ENCODE measurements at places on chromosomes 7 and 10.
A peak's percentile ranks its signal among the peaks of the same experiment; 100 is the strongest.

DNA sequence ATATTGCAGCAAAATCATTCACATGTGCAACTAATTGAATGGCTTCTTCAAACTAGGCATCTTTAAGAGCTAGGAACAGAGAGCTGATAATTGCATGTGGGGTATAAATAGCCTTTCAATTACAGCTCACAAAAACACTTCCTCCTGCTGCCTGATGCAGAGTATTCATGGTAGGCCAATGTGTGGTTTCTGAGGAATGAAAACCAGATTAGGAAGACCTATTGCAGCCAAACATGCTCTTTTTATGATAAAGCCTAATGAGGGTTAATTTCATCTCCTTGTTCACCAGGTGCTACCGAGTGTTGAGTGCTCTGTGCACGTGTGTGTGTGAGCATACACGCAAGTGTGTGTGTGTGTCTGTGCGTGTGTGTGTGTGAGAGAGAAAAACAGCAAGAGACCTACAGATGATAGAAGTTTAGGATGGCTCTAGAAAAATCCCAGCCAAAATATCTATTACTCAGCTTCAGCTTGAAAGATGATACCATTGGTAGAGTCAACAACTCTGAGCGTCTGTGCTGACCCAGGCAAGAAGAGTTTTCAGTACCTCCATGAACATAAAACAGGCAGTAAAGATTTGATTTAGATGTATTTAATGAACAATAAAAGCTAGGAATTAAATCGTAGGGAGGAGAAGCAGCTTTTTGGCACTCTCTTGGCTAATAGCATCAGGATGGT lies 448.5 kb upstream of the ANKRD30A start:
- no peak for DNase-seq

GRCh38 chr10:27584302-27584701 lies 80.2 kb downstream of the RAB18 start:
- DNase-seq = no peak

GRCh38 chr7:132527467-132528410 lies 48.5 kb downstream of the PLXNA4 start:
- DNase-seq = no peak

DNA sequence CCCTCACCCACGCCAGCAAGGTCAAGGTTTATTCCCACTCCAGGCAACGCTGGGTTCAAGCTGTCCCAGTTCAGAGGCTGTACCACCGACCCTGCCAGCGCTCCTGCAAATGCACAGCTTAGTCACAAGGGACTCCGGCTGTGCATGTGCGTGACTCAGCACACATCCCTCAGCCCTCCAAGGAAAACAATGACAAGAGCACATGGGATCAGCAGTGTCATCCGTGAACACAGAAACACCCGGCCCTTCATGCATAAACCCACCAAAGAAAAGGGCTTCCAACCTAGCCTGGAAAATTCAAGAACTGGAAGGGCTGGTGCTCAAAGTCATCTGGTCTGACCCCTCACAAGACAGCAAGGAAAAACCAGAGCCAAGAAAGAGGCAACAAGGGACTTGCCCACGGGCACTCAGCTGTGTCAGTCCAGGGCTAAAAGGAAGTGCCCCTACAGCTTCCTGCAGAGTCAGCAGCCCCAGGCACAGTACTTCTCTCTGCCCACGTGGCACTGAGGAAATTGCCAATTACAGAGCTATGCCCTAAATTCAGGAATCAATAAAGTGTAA lies 106.1 kb downstream of the KCNMA1 start:
- peak; percentile 79 for DNase-seq

DNA sequence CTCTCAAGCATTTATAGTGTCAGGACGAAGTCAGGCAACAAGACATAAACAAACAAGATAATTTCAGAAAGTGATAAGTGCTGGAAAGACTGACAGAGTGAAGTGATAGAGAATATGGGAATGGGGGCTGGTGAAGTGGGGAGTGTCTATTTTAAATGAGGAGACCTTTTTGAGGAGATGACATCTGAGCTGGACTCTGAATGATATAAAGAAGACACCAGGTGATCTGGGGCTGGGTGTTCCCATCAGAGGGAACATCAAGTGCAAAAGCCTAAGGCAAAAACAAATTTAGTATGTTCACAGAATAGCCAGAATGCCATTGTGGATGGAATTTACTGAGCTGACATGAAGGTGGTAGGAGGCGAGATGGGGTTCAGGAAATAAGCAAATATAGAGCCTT lies 83.4 kb downstream of the PPP1R3A start:
- no peak for DNase-seq

DNA sequence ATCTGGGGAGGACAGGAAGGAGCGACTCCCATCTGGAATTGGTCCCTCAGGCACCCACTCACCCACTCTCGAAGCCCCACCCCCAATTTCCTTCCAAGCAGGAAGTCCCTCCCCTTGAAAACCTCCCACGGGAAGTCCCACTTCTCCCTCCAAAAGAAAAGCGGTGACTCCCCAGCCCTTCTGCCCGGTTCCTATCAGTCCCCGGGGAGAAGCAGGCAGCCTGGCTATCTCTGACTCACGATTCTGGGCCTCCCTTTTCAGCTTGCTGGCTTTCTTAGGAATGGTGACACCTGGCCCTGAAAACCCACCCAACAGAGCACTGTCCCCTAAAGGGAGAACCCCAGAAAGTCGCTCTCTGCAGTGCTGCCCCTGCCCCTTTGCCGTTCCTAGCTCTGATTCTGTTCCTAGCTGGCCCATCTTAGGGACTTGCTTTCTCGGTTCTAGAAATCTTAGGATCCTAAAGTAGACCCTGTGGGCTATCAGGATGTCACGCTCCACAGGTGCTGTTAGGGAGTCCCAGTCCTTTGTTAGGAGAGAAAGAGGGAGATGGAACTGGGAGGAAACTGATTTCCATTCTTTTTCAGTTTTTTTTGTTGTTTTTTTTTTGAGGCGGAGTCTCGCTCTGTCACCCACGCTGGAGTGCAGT lies 6.0 kb downstream of the TSC22D4 start:
- no peak for DNase-seq

DNA sequence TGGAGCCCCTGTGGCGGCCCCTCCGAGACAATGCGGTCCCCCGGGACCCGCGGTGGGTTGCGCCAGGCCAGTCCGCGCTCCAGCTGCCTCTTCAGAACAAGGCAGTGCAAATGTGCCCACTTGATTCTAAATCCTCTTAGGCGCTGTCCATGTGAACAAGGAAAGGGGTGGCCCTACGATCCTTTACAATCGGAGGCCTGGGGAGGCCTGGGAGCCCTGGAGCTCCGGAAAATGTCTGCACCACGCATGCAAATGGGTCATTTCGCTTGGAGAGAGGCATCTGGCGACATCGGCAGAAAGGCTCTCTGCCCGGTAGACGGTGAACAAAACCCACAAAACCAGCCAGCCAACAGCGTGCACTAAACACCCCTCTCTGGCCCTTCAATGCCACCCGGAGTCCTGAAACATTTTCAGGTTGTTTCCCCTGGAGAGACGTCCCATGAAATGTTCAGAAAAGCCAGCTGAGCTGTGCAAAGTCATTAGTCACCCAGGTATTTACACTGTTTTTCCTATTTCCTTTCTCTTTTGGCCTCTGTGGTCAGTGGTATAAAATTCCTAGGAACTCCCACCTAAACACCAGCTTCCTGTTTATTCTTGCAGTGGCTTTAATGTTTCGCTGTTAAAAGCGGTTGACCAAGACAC lies 102.8 kb upstream of the ZNF438 start:
- peak; percentile 82 for DNase-seq

DNA sequence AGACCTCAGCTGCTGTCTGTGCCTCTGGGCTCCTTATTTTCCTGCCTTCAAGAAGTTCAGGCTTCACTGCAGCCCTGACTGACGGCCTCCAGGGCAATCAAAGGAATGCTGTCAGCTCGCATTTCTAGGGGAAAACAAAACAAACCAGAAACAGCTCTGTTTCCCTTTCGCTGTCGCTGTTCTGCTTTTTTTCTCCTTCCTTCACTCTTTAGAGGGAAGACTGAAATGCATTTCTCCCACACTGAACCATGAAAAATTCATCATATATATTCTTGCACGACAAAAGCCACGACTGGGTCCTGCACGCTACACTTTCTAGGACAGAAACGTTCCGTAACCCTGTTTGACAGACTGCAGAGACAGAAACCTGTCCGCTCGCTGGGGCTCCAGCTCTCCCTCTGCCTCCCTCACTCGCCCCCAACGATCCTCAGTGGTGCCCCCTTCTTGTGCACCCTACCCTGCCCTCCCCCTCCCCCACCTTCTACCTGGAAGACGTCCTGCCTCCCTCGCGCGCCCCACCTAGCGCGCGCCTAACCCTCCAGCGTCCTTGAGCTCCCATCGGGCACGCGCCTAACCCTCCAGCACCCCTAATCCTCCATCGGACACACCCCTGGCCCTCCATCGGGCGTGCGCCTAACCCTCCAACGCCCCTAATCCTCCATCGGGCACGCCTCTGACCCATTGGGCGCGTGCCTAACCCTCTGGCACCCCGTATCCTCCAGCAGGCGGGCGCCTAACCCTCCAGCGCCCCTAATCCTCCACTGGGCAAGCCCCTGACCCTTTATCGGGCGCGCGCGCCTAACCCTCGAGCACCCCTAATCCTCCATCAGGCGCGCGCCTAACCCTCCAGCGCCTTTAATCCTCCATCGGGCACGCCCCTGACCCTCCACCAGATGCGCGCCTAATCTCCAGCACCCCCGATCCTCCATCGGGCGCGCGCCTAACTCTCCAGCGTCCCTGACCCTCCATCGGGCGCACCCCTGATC lies 37.1 kb downstream of the SVOPL start:
- DNase-seq = peak; percentile 69

DNA sequence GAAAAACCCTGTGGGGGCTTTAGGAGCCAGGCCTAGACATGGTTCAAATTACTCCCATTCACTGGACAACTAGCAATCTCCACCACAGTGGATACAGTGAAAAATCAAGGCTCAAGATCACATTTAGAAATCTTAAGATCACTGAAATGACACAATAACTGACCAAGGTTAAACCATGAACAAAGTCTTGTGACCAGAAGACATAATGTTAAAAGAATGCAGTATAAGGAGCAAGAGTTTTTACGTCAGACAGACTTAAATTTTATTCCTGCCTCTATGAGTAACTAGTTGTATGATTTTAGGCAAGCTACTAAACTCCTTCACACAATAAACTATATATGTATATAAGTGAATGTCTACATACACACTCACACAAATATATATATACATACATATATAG lies 68.5 kb downstream of the MICU1 start:
- DNase-seq = no peak

DNA sequence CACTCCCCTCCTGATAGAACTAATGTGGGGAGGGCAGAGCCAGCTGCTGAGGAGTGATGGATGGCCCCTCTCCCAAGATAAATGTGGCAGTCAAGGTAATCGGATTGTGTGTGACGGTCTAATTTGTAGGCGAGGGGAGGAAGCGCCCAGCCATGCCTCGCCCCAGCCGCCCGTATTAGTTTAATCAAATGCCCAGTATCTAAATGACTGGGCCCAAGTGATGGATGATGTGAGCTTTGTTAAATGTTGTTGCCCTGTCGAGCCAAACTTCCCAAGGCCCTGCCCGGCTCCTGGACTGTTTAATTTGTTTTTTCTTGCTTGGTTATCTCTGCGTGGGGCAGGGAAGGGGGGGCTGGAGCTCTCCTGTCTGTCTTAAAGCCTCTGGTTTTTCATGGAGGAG lies 88.4 kb upstream of the PPIF start:
- DNase-seq = no peak

DNA sequence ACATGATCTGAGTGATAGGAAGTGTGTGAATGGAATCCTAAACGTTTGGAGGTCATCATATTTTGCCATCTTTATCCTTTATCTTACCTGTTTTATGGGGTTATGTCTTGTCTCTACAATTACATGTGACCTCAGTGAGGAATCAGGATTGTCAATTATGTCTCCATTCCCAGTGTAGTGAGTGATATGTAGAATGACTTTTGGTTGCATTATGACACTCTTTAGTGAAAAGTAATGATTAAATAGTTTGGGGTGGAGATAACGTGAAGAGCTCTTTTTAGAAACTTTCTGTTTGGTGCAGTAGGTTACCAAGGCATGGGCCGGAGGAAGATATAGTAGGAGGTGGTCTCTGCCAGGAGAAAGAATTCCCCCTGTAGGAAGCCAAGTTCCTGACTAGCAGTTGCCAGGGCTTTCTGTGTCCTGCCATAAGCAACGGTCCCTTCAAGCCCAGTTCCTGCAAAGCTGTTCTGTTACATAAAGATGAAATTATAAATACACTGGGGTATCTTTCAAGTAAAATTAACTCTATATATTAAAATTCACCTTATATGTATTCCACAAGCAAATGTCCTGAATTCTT lies 228.2 kb downstream of the NSUN6 start:
- no peak for DNase-seq

DNA sequence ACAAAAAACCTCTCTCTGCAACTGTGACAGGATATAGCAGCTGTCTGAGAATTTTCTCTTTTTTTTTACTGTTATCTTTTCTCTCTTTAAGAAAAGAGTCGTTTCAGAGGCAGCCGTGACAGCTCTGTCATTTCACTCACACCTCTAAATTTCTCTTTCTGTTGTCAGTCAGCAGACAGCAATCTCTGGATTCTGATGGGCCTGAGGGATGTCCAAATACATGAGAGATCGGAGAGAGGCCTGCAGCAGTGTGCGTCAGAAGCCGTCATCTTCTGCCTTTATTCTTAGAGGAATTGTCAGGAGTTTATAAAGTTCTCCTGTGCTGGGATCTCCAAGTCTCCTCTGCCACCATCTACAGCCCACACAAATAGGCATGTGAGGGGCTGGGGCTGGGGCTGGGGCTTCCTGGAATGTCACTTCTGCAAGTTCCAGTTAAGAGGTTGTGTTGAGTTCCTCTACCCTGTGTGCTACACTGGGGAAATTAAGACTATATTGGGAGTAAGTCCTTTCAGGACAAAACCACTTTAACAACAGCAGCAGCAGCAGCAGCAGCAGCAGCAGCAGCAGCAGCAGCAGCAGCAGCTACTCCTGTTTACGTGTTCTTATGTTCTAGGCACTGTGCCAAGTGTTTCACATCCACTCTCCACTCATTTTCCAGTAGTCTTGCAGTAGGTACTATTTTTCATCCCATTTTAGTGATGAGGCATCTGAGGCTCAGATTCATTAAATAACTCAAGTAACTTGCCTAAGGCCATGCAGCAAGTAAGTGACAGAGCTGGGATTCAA lies 541.3 kb downstream of the LRMDA start:
- DNase-seq = no peak

DNA sequence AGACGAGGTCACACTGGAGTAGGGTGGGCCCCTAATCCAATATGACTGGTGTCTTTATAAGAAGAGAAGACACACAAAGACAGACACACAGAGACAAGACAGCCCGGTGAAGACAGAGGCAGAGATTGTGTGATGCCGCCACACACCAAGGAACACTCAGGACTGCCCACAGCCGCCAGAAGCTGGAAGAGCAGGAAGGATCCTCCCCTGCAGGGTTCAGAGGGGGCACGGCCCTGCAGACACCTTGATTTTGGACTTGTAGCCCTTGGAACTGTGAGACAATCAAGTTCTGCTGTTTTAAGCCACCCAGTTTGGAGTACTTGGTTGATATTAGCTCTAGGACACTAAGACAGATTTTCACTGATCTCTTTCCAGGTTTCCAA lies 72.1 kb upstream of the NANOS1 start:
- DNase-seq = no peak

- DNase-seq = no peak
Measured at GRCh38 chr7:117010375-117011133, 57.3 kb downstream of the ST7 start.

GRCh38 chr7:104862719-104863118 lies 151.3 kb upstream of the KMT2E start:
- no peak for DNase-seq

- DNase-seq = no peak
Measured at GRCh38 chr7:112182749-112183148, 23.4 kb downstream of the DOCK4 start.

- DNase-seq = no peak
Measured at GRCh38 chr7:105591522-105591921, 10.2 kb upstream of the EFCAB10 start.
